ENCODE measurements at places on chromosomes 5 and 9.

DNA sequence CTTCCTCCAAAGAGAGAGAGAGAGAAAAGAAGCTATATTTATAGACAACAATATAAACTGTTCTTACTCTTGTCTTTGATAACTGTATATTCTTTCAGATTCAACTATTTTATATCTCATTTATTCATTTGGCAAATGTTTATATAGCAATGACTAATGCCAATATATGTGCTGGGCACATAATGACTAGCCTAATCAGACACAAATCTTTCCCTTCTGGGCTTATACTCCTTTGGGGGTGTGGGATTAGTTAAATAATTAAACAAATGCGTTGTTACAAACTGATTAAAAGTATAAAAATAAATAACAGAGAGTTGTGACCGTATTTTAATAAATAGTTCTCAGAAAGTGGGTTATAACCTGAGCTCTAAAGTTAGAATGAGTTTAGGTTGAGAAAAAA lies 4.0 kb downstream of the SPINK14 start:
- DNase-seq: no peak

DNA sequence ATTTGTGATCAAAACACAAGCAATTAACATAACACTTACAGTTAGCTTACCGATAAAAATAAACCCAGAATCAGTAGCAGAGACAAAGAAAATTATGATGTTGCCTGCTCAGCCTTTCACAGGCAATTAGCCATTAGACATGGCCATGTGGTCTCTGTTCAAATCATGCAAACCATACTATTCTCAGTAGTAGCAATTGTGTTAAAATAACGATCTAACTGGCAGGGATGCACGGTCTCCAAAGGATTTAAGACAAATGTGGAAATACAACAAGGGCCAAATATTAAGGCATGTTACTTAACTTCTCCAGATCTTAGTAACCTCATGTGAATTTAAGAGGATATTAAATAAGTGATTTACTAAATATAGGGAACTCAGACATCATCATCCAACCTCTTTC lies 59.5 kb downstream of the PTBP3 start:
- no peak for DNase-seq

DNA sequence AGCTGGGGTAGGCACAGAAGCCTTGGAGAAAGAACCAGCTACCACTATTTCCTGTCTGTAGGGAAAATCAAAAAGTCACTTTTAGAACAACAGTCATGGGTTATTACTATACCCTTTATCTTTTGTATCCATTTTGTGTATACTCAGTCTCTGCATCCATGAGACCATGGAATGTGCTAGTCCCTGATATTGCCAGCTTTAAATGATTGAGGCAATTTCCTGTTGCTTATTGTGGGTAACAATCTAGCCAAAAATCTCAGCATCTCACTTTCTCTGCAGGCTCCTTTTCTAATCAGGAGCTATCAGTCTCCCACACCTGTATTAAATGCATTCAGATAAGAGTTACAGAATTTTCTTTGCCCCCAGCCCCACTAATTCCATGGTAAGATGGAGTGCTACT lies 968 bp upstream of the KDM3B start:
- DNase-seq: no peak

DNA sequence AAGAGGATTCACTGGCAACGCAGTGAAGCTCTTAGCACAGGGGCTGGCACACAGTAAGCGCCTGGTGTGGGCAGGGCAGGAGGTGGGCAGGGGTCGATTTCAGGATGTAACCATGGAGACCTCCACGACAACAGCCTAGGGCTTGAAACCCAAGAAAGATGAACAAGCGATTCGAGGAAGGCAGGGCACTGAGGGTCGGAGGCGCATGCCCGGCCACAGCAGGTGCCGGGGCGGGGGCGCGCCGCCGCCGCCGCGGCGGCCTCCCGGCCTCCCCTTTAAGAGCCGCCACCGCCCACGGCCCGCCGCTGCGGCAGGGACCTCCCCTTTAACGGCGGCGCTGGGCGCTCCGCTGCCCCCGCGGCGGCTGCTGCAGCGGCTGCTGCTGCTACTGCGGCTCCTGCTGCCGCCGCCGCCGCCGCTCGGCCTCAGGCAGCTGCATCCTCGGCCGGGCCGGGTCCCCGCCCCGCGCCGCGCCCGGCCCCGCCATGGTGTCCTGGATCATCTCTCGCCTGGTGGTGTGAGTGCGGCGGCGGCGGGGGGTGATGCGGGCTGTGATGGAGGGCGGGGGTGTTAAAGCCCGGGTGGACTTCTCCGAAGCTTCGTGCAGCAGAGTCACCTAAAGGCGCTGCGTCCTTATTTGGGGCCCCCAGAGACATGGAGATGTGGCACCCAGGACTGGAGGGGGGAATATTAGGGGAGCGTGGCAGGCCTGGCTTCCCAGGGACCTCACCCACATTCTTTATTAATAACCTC lies at the start of gene REEP2:
REEP2 (plus strand) TSS at position 334 of the 753 bp plus-strand sequence; CDS start at position 486, 152 bp downstream.
- DNase-seq: peak; percentile 79

DNA sequence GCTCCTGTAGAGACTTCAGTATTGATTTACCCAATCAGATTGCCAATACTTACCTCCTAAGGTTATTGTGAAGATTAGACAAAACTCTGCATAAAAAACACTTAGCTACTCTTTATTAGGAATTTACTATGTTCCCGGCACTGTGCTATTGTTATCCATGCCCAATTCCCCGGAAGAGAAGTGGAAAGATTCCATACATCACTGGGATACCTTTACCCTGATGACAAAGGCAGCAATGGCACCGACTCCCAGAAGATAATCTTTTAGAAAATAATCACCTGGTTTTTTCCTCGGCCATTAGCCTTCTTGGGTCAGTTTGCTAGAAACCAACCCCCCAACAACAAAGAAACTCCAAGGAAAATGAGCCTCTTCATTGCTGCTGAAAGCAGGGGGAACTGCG lies 226.0 kb downstream of the SNX18 start:
- no peak for DNase-seq

DNA sequence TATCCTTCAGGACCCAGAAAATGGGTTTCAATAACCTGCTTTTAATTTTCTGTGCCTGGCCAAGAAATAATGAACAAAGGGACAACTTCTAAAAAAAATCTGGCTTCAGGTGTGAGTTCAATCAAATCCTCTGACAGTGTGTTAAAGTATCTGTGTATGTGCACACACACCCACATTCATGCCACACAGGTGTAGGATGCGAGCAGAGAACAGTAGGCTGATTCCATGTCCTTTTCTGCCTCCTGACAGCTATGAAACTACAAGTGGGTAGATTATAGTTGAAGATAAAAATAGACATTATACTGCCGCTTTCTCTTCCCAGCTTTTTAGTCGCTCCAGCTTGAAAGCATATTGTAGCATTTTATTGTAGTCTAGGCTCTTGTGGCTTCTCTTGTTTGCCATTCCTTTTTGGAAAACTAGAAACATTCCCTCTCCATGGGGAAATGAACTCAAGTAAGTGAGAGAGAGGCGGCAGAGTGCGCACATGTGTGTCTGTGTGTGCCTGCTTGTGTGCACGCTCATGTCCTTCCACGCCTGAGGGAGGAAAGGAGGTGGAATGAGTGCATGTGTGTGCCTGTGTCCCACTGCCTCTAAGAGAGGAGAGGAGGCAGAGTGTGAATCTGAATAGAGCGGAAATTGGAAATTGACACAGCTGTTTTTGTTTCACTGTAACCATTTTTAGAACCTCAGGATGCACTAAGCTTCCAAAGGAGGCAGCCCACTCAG lies 273.0 kb downstream of the ELAVL2 start:
- DNase-seq: no peak

DNA sequence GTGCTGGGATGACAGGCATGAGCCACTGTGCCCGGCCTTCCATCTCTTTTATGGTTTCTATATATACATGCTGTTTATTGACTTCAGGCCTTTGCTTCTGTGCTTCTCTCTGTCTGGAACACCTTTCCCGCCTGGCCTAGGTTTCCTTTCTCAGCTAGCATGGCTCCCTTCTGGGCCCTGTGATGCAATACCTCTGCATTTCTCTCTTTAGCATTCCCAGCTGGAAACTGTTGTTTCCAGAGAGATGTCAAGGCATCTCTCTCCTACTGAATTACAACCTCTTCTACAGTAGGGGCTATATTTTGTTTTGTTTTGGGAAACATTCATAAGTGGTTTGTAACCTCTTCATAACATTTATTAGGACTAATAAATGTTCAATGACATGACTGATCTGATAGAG lies 57.1 kb downstream of the RPS23 start:
- no peak for DNase-seq

DNA sequence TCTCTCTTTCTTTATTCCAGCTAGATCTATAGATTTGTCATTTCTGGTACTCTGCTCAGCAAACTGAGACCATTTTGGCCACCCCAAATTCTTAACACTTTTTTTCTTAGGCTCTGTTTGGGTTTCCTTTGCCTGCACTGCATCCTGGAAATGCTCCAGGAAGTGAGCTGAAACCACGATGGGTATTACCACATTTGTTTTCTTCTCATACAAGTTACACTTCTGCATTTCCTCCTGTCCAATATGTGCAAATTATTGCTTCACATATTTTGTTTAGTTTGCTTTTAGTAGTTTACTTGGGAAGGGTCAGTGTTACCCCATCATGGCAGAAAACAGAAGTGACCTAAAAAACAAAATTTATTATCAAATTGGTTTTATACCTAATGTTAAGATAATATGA lies 498.6 kb upstream of the GRIN3A start:
- no peak for DNase-seq

- DNase-seq: no peak
These were observed 197.0 kb downstream of the TRPM3 start for GRCh38 chr9:70924380-70924779.

- DNase-seq: no peak
These were observed 366.9 kb upstream of the GRAMD2B start for GRCh38 chr5:126056352-126056751.

DNA sequence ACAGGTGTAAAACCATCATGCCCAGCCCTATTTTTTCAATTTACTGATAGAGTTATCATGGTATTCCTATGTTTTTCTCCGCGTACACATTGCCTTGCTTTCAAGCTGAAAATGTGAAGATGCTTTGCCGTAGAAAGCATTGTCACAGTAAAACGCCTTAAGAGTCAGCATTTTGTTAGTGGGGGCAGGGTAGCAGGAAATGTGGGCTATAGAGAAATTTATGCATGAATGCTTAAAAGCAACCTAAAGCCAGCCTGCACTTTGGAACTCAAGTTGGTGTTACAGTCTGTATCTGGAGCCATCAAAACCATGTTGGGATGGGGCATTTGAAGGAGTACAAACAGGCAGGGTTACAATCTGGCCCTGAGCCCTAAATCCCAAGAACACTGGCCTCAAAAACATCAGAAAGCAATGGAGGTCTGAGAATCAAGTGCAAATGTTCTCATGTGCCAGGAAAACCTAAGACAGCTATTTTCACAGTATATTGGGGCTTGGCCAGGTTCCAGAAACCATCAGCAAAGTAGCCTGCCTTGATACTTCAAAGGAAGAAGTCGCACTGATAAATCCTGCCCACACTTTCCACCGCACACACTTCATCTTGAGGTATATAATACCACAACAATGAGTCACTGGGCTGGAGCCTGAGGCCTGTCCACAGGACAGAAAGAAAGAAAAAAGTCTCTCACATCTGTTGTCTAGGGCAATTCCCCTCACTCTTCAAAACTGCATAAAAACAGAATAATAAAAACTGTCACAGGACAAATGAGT lies 313.8 kb downstream of the ENC1 start:
- peak; percentile 38 for DNase-seq

DNA sequence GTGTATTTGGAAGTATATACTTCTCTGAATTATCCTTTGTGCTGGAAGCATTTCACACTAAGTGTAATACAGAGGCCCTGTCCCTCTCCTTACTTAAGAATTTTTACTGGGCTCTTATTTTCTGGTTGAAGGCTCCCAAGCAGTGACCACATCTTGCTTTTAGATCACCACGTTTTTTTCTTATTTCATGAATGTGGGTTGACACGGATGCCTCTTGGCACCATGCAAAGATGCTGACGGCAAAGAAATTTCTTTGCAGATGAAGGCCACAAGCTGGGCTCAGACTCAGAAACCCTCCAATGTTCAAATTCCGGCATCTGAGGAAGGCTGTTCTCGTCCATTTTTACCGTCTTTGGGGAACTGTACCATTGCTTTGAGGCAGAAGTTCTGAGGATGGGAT lies 168.5 kb downstream of the HMHB1 start:
- no peak for DNase-seq

DNA sequence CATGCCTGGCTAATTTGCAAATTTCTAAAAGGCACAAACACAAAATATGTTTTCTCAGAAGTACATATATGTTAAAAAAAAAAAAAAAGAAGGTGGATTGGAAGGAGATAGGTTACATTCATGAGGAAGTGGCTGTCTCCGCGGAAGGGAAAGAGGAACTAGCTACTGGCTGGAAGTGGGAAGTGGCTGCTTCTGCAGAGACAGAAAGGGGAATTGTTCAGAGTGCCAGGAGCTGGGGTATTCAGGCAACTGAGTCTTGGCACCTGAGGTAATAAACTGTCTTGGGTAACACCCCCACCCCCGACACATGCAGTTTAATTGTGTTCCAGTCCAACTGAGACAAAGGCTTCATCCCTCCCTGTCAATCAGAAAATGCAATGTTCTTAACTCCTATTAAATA lies 45.6 kb downstream of the S1PR3 start:
- DNase-seq: no peak

DNA sequence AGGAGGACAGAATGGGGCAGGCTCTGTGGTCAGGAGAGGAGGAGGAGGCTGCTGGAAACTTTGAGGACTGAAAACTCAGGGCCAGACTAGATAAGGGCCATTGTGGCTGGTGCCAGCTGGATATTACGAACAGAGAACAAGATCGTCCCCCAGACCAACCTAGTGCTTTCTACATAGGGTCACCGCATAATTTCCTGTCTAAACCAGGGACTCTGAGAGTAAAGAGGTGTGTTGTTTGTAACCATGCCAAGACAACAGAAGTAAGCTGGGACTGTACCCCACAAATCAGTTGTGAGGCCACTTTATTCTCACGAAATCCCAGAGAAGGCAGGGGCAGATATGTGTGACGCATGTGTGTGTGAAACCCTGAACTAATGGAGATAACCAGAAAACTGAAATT lies 20.3 kb upstream of the GFPT2 start:
- DNase-seq: no peak

DNA sequence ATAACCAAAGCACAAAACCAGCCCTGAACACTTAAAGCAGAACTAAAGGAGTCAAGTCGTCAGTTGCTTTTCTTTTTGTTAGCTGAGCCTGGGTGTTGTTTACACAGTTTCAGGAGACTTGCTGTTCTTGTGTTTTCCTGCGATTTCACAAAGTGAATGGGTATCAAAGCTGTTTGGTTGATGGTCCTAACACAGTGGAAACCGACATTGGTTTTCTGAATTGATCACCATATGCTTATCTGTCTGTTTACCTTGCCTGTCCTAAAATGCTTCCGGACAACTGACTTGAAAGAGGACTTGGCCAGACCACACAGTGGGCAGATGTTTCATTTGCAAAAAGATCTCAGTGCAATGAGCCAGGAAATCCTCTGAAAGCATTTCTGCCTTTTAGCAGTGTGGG lies 676.4 kb downstream of the PRELID2 start:
- no peak for DNase-seq

DNA sequence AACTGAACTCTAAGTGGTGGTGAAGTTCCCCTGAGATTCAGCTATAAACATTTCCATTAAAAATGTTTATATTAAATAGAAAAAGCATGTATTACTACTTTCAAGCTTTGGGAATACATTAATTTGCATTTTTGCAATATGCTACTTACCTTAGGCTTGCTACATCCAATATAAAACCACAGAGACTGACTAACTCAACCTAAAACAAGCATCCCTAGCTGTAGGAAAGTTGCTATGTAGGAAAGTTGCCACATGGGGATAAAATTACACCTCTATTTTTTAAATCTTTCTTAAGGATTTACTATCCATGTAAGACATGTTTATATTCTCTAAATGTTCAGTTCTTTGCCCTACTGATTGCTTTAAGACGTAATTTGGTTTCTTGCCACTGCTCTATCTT lies 12.8 kb downstream of the SCAMP1 start:
- no peak for DNase-seq

All from T-helper 2 cell (primary cell).